ENCODE measurements at places on chromosomes 6 and 20.

DNA sequence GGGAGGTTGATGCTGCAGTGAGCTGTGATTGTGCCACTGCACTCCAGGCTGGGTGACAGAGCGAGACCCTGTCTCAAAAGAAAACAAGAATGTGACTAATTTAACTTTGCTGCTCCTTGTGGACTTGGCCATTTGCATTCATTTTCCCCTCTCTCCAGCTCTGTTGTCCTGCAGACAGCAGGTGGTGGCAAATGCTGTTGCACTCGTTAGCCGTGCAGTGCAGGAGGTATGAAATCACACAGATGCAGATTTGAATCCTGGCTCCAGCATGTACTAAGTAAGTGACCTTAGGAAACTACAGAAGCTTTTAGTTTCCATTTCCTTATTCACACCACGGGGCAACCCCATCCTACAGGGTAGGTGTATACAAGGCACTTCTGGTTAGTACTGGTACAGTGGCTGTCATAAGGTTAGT lies 9.6 kb upstream of the BEND3 start:
- no peak for DNase-seq

- DNase-seq = no peak
Observed at GRCh38 chr6:147157930-147158329, 46.3 kb upstream of the STXBP5 start.

- no peak for DNase-seq
Observed at GRCh38 chr6:97029552-97029951, 105.0 kb downstream of the KLHL32 start.

- no peak for DNase-seq
Observed at GRCh38 chr6:108133594-108134179, 32.1 kb upstream of the NR2E1 start.

GRCh38 chr6:1380625-1381427 lies 8.6 kb upstream of the FOXF2 start:
- no peak for DNase-seq

DNA sequence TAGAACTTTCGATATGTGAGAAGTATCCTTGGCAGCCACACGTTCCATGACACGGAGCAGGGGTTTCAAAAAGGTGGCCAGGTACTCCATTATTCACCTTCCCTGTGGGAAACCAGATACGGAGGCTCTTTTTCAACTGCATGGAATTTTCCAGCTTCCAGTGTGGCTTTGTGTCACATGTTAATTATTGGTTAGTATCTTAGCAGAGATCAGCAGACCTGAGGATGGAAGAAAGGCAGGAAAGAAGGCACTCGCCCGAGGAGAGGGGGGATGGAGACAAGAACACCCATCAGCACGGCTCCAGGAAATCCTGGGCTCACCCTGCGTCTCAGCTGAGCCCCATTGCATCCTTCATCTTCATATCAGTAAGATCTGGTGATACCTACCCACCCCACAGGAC lies 115.5 kb downstream of the PXDC1 start:
- no peak for DNase-seq

DNA sequence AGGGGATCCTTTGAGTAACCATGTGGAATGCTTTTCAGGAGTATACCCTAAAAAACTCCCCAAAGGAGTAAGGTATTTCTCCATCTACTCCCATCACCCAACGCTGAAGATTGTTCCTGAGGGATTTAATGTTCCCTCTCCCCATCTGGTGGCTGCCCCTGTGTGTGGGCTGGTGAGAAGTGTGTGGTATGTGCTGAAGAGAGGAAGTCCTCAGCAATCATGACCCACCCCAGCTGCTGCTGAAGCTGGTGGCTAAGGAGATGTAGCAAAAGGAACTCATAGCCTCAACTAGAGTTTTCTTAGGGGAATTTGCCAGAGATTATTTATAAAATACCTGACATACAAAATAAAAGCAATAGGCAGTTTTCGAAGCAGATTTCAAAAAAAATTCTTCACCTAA lies 114.3 kb upstream of the JAG1 start:
- no peak for DNase-seq

Measured in activated CD4-positive, alpha-beta T cell treated with anti-CD3 and anti-CD28 coated beads for 4 hours (primary cell).